Activated T-cell treated with anti-CD3 and anti-CD28 coated beads for 4 hours (primary cell): ENCODE measurements at places on chromosomes 5 and 9.

DNA sequence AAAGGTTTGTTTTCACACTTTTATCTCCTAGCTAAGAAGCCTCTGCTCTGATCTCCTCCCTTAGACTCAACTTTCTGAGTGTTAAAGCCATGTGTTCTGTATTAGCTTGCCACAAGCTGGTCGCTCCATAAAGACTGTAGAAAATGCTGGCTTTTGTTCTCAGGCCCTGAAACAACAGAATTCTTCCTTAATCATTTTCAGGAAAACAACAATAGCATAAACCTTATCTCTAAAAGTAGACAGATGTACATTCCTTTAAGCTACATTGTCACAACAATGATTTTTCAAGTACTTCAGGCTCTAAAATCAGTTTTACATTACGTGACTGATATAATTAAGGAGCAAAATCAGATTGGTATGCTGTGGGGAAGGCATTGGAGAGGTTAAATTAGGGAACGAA is 41.9 kb downstream of the VCAN start:
- no peak for DNase-seq

DNA sequence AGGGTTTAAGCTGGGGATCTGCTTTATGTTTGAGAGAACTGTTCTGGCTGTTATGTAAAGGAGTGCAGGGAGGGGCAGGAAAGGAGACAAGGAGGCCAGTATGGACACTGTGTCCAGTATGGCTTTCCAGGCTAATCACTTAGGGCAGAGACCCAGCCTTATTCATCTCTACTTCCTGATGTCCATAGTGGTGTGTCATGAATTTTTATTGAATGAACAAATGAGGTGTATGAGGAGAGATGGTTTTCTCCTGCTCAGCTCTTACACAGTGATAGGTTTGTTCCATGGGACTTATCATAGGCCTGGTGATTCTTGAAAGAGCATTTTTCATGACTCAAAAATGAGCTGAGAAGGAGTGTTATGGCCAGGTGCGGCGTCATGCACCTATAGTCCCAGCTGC is 20.5 kb upstream of the FGFR4 start:
- DNase-seq = no peak

GRCh38 chr5:143309661-143310431 is 93.6 kb downstream of the NR3C1 start:
- no peak for DNase-seq

DNA sequence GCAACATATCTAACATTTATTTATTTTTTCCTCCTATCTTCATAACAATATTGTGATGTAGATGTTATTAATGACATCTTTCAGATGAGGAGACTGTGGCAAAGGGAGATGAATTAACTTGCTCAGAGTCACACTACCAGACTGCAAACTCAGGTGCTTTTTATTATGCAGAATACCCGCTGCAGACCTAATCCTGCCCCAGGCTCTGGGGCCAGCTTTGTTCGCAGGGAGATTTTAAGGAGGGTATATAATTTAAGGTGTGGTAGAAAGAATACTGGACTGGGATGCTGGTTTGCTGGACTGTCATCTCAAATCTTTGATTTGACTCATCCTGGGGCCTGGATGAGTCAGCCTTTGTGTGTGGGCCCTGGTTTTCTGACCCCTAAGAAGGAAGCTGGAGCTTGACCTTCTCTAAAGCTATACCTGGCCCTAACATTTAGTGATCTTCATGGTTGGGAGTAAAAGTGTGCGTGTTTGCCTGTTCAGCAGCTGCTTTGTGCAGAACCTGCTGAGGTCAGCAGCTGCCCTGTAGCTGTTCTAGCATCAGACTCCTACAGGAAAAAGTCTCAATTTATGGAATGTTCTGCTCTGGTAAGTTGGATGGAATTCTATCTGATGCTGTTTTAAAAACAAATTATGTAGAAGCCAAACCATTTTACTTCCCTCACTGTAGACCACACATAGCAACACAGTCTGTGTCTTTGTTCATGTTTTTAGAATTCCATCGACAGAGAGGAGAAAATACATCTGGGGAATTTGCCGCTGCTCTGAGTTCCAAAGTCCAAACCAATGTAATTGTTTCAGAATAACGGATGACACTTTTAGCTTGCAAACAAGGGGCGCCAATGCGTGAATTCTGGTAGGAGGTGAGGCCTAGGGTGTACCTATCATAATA is 4.5 kb downstream of the SLC36A1 start:
- DNase-seq = no peak

DNA sequence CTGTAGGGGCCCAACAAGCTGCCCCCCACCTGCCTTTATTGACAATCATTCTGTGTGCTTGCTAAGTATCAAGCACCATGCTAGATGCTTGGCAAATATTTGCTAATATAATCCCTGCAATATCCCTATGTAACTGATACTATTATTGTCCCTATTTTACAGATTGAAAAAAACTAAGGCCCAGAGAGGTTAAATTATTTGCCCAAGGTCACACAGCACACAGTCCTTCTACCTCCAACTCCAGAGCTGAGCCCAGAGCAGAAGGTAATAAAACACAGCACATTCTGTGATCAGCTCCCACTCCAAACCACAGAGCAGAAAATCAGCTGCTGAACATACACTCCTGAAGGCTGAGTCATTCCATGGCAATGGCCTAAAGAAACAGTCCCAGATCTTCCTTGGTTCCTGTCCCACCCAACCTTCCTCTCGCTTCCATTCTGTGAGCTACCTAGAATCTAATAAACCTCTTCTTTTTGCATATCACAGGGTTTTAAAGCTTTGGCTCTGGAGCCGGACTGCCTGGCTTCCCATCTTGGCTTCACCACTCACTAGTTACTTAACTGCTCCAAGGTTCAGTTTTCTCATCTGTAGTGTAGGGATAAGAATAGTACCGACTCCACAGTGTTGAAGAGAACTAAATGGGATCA is 66.7 kb upstream of the ADRA1B start:
- DNase-seq = no peak

GRCh38 chr9:133904346-133905090 is 87.6 kb downstream of the VAV2 start:
- DNase-seq = no peak

GRCh38 chr5:179753971-179754370 is 21.3 kb downstream of the MAML1 start:
- no peak for DNase-seq

GRCh38 chr5:123809594-123810221 is 297.7 kb downstream of the CSNK1G3 start:
- no peak for DNase-seq

- no peak for DNase-seq
These were observed 51.3 kb upstream of the SUB1 start for GRCh38 chr5:32534041-32534440.
